ENCODE measurements at places on chromosomes 7 and 10.

DNA sequence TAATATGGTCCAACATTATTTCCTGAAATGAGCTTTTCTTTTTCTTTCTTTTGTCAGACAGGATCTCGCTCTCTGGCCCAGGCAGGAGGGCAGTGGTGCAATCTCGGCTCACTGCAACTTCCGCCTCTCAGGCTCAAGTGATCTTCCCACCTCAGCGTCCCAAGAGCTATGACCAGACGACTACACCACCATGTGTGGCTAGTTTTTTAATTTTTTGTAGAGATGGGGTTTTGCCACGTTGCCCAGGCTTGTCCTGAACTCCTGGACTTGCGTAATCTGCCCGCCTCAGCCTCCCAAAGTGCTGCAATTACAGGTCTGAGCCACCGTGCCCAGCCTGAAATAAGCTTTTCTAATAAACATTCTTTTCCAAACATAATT lies 48.6 kb downstream of the CUL2 start:
- DNase-seq: no peak

DNA sequence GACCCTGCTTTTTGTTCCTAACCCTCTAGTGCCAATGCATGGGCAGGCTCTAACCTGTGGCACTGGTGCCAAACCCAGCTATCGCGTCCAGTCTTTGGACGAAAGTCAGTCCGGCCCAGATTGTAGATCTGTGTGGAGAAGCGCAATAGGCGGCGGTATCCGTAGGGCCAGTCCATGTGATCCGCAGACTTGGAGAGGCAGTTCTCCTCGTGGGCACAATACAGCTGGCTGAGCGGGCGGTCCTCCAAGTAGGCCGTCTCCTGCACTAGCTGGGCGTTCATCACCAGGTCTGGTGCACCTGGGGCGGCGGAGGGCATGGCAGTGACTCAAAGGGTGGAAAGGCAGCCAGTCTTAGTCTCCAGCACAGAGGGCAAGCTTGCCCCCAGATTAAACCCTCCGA lies 14.5 kb downstream of the LOXL4 start:
- DNase-seq: no peak

- DNase-seq: no peak
Observed at GRCh38 chr7:79361214-79361613, 92.3 kb downstream of the MAGI2 start.

DNA sequence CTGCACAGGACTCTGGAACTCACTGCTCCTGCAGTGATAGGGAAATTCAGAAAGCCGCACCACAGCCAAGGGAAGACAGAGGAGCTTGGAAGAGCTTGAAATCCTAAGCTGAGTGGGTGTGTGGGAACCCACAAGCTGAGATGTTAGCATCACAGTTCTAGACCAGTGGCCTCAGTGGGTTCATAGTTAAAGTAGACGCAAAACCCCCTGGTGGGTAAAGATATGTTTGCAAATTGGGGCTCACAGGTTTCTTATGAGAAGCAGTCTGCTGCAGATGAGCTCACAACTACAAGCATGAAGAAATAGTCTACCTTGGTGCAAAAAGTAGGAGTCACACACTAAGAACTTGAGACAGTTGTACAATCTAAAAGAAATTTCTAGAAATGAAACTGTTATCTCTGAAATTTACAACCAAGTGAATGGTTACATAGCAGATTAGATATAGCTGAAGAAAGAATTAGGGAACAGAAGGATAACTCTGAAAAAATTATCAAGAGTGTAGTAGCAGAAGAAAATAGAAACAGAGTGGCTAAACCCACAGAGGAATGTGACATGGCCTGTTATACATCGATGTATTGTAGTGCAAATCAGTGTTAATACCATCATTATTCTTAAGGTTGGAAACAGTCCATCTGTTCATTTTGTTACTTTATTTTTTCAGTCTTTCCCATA lies 77.2 kb downstream of the DYNC2I1 start:
- DNase-seq: no peak

DNA sequence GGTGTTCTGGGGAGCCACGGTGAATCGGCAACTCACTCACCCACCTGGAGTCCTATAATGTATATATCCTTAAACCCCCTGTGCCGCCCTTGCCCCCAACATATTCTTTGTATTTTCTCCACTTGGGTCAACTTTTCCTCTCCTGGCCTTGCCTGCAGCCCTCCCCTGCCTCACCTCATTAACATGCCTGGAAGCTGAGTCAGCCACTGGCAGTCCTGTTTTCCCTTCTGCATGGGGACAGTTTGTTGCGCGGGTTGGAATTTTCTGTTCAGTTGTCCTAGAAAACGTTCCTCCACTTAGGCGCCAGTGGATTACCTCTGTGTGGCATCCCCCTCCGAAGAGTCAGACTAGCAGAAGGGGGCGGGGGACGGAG lies 97.4 kb downstream of the C10orf105 start:
- DNase-seq: no peak

DNA sequence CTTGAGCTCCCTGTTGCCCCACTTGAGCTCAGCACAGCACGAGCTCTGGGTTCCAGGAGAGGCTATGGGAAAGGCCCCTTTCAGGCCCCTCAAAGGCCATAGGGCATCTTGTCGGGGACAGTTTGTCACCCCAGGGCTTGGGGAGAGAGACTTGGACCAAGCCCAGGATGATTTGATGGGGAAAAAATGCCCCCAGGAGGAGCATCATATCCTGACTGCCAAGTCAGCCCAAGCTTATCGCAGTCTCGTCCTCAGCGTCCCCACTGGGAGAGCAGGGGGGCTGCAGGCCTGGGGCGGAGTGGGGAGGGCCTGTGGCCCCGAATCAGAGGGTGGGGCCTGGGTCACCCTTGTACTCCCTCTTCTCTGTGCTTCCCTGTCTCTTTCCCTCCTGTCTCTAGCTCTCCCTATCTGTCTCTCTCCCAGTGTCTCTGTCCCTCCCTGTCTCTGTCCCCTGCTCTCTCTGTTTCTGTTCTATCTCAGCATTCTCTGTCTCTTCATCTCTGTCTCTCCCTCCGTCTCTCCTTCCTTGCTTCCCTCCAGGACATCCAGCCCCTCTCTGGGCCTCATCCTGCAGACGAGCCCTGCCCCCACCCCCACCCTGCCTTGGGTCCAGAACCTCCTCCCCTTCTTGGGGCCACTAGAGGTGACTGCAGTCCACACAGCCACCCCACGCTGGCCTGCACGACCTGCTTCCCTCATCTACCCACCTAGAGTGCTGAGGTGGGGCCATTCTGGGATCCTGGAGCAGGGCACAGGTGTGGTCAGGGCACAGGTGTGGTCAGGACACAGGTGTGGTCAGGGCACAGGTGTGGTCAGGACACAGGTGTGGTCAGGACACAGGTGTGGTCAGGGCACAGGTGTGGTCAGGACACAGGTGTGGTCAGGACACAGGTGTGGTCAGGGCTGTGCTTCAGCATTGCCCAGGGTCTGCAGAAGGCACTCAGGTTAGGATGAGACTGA lies 17.3 kb upstream of the GRIFIN start:
- DNase-seq: no peak

- DNase-seq: peak; percentile 36
Observed at GRCh38 chr7:101733713-101734475, 83.5 kb upstream of the CUX1 start.

- no peak for DNase-seq
Observed at GRCh38 chr7:115754226-115754625, 276.3 kb downstream of the TFEC start.

GRCh38 chr7:28112883-28113540 lies 67.6 kb downstream of the JAZF1 start:
- DNase-seq: no peak

- peak; percentile 43 for DNase-seq
Observed at GRCh38 chr10:1465418-1465911, 271.9 kb downstream of the ADARB2 start.

GRCh38 chr7:70131817-70132216 lies 533.5 kb downstream of the AUTS2 start:
- no peak for DNase-seq

GRCh38 chr10:110773693-110774068 lies 98.0 kb upstream of the PDCD4 start:
- no peak for DNase-seq

DNA sequence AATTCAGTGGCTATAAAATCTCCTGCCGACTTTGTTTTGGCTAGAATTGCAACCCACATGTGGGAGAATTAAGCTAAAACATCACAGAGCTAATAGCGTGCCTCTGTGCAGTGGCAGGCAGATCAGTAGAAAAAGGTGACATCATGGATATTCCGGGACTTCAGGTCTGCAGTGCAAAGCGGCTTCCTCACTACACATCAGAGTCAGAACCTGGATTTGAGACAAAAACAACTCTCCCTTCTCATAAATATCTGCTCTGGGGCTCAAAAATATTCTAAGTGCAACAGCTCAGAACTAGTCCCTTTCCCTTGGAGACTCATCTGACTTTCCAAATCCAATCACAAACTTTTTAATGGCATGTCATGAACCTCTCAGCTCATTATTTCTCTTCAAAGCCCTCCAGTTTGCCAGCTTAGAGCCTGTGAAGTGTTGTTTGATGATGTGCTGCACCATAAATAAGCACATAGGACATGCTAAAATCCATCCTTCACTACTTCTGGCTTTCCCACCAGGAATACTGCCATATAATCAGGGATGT lies 337.1 kb downstream of the RNLS start:
- no peak for DNase-seq

- no peak for DNase-seq
Observed at GRCh38 chr7:80766724-80767123, 128.3 kb downstream of the CD36 start.

DNA sequence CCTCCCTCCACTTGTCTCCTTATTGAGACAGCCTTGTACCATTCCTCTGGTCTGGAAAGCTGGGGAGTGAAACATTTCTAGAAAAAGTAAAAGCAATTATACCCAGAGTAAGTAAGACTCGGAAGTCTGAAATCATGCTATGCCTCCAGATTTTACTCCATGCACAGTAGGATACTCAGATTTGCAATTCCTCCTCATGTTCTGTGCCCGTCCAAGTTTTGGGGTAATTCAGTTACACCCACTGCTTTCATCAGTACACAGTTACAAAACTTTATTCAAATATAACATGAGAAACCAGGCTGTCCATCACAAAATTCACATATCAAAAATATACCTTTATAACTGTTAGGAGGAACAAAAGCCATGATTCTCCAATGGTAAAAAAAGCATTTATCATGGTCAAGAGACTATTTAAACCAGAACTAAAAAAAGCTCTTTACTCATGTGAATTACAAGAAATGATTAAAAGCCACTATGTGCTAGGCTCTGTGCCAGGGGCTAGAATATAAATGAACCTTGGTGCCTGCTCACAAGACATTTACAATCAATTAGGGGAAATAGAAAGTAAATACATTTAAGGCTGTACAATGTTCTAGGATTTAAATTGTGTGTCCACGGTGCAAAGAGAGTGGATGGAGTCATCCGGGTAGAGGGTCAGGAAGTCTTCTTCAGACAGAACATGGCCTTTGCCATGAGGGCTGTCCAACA lies 320.2 kb downstream of the ELMO1 start:
- no peak for DNase-seq

- no peak for DNase-seq
Observed at GRCh38 chr10:94107191-94107590, 113.5 kb downstream of the PLCE1 start.

DNA sequence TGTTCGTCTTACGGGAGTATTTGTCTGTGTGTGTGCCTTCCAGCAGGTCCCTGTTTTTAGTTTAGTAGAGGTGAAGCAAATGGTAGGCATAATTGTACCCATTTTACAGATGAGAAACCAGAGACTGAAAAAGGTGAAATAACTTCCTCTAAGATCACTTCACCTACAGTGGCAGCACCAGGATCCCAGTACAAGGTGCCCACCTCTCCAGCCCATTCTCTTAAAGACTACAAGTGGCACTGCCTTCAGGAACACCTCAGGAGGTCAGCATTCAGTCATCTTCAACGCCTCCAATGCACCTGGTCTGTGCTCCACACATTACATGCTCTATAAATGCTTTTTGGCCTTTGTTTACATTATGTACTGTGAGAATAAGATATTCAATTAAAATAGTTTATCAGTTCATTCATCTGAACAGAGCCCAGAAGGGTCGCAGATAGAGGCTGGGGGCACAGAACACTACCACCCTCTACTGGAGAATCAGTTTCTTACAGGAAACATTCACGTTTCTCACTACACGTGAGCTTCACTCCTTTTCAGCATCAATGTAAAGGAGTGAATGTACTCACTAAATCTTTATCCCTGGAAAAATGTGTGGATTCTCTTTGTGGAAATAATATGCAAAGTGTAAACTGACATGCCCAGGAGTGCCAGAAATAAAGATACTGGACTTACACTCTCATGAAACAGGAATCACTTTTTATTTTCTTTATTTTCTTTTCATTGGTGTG lies 45.5 kb upstream of the ABLIM1 start:
- DNase-seq: peak; percentile 19

All from GM20000 (cell line).